ENCODE measurements at places on chromosomes 6 and 20.

- no peak for DNase-seq
These were observed 36.0 kb downstream of the STK35 start for GRCh38 chr20:2137552-2138201.

- no peak for DNase-seq
These were observed 130.1 kb upstream of the DST start for GRCh38 chr6:56772737-56773184.

DNA sequence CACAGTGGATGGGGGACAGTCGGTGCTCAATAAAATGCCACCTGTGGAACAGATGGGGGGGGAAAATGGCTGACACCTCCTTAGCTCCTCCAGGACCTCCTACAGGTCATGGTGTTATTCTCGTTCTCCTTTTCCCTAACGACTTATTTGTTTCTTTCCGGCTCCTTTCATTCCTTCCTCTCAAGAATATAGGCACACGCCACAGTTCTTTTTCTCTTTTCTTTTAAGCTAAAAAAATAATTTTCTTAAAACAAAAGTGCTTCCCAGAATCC, 1.4 kb upstream of the RNASET2 start:
- DNase-seq = no peak

- no peak for DNase-seq
These were observed 146.6 kb downstream of the RNF144B start for GRCh38 chr6:18533793-18534192.

- no peak for DNase-seq
These were observed 43.4 kb upstream of the CDYL start for GRCh38 chr6:4732691-4733315.

DNA sequence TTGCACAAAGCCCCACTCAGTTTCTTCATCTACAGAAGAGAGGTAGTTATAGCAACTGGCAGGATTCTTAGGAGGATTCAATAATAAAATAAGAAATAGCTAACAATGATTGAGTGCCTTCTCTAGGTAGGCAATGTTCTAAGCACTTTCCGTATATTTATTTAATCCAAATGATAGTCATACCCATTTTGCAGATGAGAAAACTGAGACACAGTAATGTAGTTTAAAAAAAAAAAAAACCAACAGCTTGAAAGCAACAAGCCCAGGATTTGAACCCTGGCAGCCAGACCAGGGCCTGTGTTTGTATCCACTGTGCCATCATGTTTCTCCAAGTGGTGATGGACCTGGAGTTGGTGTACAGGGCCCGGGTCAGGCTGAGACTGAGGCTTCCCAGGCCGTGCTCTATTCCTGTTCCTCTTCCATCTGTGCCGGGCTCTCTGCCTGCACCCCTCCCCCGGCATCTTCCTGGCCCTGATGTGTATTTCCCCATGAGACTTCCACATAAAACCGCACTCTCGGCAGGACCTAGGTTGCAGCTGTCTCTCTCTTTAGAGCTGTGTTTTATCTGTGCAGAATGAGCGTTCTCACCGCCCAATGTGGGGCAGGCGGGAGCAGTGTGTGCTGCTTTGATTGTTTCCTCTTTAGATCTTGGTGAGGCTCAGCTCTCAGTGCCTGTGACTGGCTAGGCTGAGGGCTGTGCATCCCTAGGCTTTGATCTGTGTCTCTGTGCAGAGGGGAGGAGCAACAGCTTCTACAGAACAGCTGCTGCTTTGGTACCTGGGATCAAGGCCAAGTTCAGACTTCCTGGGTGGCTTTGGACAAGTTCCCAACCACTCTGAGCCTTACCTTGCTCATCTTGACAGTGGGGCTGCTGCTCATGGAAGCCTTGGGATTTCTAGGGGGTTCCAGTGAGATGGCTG, 49.5 kb downstream of the TOX2 start:
- DNase-seq = no peak

DNA sequence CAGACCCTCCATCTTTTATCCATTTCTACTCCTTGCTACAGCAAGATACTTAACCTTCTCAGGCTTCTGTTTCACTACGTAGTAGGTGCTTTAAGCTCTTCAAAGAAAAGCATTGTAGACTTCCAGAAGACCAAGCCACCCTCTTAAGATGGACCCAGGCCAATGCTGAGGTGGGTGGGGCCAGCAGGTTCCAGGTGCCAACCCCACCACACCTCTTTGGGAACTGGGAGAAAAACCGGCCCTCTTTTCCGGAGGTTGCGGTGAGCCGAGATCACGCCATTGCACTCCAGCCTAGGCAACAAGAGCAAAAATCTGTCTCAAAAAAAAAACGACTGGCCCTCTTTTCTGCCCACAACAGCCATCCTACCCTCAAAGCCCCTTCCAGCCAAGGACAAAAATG, 10.6 kb upstream of the HMGA1 start:
- DNase-seq = no peak

DNA sequence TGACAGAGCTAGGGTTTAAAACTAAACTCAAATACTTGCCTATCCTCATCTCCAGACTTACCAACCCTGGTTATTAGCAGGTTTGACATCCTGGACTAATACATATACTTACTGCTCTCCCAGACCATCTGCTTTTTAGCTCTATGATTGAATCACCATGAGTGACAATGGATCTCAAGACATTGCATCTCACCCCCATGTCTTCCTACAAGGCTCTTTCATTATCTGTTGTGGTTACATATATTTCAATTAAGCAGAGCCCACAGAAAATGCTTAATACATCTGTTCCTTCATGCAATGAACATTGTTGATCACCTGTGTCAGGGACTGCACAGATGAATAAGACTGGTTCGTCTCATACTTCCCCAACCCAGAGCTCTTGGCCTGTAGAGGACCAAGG, 19.4 kb downstream of the SAMD3 start:
- DNase-seq = no peak

DNA sequence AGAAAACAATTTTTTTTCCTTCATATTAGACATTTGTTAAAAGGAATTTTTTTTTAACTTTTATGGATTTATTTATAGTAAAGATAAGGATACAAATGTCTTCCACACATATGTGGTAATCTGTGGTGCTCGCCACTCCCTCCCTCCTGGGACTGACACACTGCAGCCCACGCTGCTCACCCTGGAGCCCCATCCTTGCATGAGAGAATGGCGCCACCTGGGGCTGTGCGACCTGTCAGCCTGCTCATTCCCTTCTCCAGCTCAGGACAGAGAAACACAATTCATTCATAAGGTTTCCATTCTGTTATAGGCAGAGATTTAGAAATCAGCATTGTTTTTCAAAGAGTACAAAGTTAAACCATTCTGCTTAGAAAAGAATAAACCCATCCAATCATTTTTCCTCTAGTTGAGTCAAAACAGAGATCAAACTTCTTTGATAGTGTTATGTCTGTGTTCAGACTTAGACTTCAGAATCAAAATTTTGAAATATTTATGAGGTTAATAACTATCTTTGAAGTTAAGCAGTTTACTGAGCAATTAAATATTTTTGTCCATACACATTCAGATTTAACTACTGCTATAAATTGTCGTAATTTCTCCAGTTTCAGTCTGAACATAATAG, 42.8 kb upstream of the DYNLRB1 start:
- peak; percentile 6 for DNase-seq

- DNase-seq = no peak
These were observed 548.8 kb upstream of the EPHA7 start for GRCh38 chr6:93968126-93968525.

- DNase-seq = no peak
These were observed 6.2 kb upstream of the CGA start for GRCh38 chr6:87101067-87101466.

GRCh38 chr6:66731310-66731709, 1024.3 kb upstream of the EYS start:
- no peak for DNase-seq

DNA sequence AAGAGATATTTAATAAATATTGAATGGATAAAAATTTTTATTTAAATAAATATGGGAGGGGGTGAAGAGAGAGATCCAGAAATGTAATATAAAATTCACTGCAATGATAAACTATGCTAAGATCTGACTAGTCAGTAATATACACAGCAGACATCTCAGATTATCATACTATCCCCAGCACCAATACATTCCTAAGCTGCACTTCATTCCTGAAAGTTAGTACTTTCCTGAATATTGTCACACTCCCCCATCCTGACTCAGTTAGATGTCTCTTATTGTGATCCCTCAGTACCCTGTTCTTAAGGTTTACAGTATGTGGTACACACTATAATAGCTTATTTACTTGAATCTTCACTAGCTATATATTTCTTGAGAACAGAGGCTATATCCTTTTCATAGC, 88.3 kb upstream of the KCNQ5 start:
- no peak for DNase-seq

GRCh38 chr6:96276856-96277255, 244.8 kb upstream of the UFL1 start:
- no peak for DNase-seq

DNA sequence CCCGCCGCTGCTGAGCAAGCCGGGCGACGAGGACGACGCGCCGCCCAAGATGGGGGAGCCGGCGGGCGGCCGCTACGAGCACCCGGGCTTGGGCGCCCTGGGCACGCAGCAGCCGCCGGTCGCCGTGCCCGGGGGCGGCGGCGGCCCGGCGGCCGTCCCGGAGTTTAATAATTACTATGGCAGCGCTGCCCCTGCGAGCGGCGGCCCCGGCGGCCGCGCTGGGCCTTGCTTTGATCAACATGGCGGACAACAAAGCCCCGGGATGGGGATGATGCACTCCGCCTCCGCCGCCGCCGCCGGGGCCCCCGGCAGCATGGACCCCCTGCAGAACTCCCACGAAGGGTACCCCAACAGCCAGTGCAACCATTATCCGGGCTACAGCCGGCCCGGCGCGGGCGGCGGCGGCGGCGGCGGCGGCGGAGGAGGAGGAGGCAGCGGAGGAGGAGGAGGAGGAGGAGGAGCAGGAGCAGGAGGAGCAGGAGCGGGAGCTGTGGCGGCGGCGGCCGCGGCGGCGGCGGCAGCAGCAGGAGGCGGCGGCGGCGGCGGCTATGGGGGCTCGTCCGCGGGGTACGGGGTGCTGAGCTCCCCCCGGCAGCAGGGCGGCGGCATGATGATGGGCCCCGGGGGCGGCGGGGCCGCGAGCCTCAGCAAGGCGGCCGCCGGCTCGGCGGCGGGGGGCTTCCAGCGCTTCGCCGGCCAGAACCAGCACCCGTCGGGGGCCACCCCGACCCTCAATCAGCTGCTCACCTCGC, 1.5 kb downstream of the ARID1B start:
- DNase-seq = peak; percentile 45

- DNase-seq = no peak
These were observed 32.2 kb upstream of the CHD6 start for GRCh38 chr20:41650231-41650948.

DNA sequence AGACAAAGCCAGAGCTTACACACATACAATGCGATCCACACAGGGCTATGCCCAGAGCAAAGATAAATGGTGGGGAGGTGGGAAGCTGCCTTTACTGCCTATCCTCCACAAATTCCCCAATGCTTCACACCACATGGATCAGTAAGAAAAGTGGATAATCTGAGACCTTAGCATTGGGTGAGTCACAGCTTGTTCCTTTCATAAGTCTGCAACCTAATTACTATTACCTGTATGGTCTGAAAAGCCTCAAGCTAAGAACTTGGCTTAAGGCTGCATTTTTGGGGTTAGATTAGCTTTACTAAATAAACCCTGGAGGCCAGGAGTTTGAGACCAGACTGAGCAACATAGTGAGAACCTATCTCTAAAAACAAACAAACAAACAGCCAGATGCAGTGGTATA, 66.0 kb upstream of the BTBD3 start:
- DNase-seq = no peak

DNA sequence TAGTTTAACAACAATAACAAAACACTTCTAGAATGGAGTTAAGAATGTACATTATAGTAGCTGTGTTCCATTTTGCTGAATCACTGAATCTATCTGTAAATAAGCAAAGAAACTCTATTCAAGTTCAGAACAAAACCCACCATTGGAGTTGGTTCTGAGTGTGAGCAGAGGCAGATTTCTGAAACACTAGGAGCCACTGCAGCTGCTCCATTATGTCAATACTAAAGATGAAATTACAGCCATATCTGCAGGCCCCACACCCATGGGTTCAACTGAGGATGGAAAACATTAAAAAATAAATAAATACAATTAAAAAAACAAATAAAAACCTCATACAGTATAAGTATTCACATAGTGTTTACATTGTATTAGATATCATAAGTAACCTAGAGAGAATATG, 91.0 kb downstream of the REPS1 start:
- no peak for DNase-seq

DNA sequence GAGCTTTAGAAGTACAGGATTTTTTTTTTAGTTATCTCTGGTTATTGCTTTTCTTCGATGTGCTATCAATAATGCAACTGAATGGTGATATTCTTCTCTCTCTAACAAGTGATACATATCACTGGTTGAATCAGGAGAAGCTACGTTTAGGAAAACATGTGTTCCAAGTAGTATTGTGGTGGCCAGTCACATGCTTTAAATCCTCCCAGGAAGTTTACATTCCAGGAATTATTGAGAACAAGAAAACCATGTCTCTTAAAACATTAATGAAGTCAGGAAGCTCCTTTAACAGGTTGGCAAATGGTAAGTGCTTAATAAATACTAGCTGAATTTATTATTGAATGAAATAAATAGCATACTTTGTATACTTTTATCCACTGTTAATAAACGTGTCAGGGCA, 371.1 kb downstream of the BCKDHB start:
- DNase-seq = no peak

GRCh38 chr6:110534731-110535492, 58.5 kb upstream of the SLC22A16 start:
- DNase-seq = no peak

- no peak for DNase-seq
These were observed 236.7 kb downstream of the TENT5A start for GRCh38 chr6:81515562-81516453.

GRCh38 chr6:149681209-149681608, 32.7 kb upstream of the KATNA1 start:
- no peak for DNase-seq

- DNase-seq = no peak
These were observed 2.0 kb downstream of the DOK5 start for GRCh38 chr20:54477191-54477955.

- DNase-seq = no peak
These were observed 5.4 kb downstream of the FBXO30 start for GRCh38 chr6:145809211-145809610.

GRCh38 chr6:52233975-52234823, 10.1 kb downstream of the IL17F start:
- DNase-seq = no peak

DNA sequence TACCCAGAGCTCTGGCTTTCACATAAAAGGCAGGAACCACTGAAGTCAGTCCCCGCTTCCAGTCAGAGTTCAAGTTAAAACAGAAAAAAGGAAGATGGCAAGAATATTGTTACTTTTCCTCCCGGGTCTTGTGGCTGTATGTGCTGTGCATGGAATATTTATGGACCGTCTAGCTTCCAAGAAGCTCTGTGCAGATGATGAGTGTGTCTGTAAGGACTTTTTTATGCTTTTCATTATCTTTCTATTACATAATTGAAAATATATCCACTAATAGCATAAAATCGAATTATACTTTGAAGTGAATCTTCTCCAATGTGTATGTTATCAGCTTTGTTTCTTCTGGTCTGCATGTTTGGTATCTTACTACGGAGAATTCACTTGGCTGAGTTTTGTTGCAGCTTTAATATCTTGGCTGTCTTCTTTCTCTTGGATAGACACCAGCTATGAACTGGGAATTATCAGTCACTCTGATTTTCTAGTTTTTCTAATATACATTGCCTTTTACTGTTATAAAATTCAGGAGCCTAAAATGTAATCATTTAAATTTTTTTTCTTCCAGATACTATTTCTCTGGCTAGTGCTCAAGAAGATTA, at the start of gene OTOR:
OTOR (plus strand) TSS at position 51 of the 593 bp plus-strand sequence; CDS start at position 95, 44 bp downstream.
- DNase-seq = no peak

- peak; percentile 39 for DNase-seq
These were observed 1.0 kb downstream of the SCML4 start for GRCh38 chr6:107823047-107823557.

Measured in activated T-cell treated with anti-CD3 and anti-CD28 coated beads for 4 hours (primary cell).